NCI-H526 (cell line): ENCODE measurements at places on chromosomes 1 and 21.
A peak's percentile ranks its signal among the peaks of the same experiment; 100 is the strongest.

- peak; percentile 45 for DNase-seq
These were observed 8.1 kb upstream of the INKA2 start for GRCh38 chr1:111747282-111747734.

- no peak for DNase-seq
These were observed 70.1 kb upstream of the GORAB start for GRCh38 chr1:170461762-170462384.

DNA sequence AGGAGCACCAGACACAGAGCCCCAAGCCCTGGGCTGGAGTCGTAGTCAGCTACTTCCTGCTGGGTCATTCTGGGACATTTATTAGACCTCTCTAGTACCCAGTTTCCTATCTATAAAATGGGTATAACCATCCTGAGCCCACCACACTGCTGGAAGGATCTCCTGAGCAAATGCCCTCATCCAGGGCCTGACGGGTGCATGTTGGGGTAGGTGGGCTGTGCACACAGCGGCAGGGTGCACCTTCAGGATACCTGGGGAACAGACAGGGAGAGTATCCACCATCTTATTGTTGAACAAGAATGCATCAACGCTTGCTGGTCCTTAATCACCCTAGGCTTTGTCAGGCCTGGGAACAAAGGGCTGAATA lies 191.0 kb downstream of the HIVEP3 start:
- no peak for DNase-seq

GRCh38 chr1:8317647-8318381 lies at the start of gene SLC45A1:
TSS of gene SLC45A1 (plus strand) at chr1:8318114. CDS start at chr1:8324330, 6,216 bp downstream.
- DNase-seq, result no peak
